ENCODE measurements at places on chromosomes 11 and 22. TPM values are rescaled to one million over a fixed set of nuclear protein-coding genes. Genes with fewer than 3 reads are reported as not detected.

The C11orf87 gene
- 0.32 TPM for polyA plus RNA-seq

The LARGE2 gene
- polyA plus RNA-seq: 0.96 TPM

The ARHGAP8 gene
- 20.0 TPM for polyA plus RNA-seq

The OR52E8 gene
- not detected for polyA plus RNA-seq

The MMP7 gene
- 0.50 TPM for polyA plus RNA-seq

The SHISAL1 gene
- polyA plus RNA-seq: 2.0 TPM

The PACS1 gene
- 60.4 TPM for polyA plus RNA-seq

The MMP8 gene
- not detected for polyA plus RNA-seq

The CHRDL2 gene
- 0.29 TPM for polyA plus RNA-seq

The NF2 gene
- polyA plus RNA-seq: 28.2 TPM

The SPON1 gene
- 45.0 TPM for polyA plus RNA-seq

Measured in left renal pelvis (tissue), 4 donors.